ENCODE measurements at places on chromosomes 3 and 15. TPM values are rescaled to one million over a fixed set of nuclear protein-coding genes. Genes with fewer than 3 reads are reported as not detected.

TF gene
- total RNA-seq: 40.6 TPM

THBS1 gene
- total RNA-seq: 1,018 TPM

TIMMDC1 gene
- total RNA-seq: 92.7 TPM

ZNF501 gene
- 7.2 TPM for total RNA-seq

MED12L gene
- 4.8 TPM for total RNA-seq

P4HTM gene
- 40.1 TPM for total RNA-seq

GRIP2 gene
- 2.3 TPM for total RNA-seq

NR1I2 gene
- total RNA-seq: not detected

SLCO2A1 gene
- total RNA-seq: 34.1 TPM

NSUN3 gene
- total RNA-seq: 14.0 TPM

LRRC31 gene
- not detected for total RNA-seq

DNA sequence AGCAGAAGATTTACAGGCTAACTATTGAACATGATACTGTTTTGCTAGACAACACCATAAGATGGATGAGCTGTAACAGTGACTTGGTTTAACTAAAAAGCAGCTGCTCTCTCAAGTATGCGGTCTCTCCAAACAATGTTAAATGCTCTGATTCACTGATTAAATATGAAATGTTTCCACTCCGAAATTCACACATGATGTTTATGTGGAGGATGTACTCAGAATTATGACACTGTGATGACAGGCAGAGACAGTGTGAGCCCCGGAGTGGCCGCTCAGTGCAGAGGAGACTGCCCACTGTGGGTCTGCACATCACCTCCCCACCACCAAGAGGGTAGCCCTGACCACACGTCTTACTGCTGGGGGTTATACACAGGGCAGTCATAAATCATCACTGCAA lies 83.9 kb upstream of the MEX3B start:
- no peak for DNase-seq

GRCh38 chr3:94429517-94429916 lies 366.7 kb downstream of the NSUN3 start:
- no peak for DNase-seq

DNA sequence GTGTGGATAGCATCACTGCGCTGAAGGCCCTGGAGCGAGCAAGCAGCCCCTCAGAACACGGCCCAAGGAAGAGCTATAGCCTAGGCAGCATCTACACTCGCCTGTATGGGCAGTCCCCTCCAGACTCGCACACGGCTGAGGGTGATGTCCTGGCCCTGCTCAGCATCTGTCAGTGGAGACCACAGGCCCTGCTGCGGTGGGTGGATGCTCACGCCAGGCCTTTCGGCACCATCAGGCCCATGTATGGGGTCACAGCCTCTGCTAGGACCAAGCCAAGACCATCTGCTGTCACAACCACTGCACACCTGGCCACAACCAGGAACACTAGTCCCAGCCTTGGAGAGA lies 20.5 kb downstream of the ATRIP start:
- DNase-seq: peak; percentile 40

GRCh38 chr15:98322581-98322980 lies 325.8 kb upstream of the IGF1R start:
- no peak for DNase-seq

GRCh38 chr3:111415018-111415417 lies 127.0 kb upstream of the CD96 start:
- no peak for DNase-seq

DNA sequence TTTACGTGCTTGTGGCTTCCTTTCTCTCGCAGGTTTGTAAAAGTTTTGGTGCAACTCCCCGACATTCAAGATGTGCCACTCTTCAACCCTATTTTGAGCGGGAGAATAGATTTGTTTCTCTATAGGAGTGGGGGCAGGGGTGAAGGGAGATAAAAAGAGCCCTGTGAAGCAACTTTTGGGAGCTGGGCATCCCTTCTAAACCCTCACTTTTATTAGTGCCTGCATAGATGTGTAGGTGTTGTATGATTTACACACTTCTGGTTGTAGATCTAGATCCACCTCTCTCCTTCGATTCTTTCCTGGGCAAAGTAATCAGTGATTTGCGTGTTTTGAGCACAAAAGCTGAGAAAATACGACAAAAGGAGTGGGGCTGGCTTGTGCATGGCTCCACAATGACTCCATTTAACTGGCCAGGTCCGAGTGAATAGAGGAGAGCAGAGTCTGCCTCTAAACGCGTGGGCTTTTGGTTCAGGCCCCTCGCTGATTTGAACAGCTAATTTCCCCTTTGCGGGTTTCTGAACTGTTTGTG lies 17.7 kb downstream of the SOX2 start:
- DNase-seq: no peak

DNA sequence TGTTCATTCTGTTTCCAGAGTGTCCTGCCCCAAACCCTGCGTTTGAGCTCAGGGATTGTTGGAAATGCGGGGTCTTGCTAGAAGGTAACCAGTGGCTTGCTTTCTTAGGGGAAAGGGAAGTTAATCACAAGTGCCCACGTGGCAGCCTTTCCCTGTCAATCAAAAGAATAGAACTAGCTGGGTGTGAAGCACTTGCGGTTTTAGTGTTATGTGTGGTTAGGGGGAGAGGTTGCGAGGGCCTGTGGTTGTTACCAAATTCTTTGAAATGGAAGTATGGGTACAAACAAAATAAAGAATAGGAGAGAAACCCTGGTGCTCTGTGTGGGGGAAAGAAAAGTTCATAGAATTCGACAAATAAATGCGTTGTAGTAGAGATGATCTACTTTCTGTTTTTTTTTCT lies 67.6 kb downstream of the FNDC3B start:
- no peak for DNase-seq

DNA sequence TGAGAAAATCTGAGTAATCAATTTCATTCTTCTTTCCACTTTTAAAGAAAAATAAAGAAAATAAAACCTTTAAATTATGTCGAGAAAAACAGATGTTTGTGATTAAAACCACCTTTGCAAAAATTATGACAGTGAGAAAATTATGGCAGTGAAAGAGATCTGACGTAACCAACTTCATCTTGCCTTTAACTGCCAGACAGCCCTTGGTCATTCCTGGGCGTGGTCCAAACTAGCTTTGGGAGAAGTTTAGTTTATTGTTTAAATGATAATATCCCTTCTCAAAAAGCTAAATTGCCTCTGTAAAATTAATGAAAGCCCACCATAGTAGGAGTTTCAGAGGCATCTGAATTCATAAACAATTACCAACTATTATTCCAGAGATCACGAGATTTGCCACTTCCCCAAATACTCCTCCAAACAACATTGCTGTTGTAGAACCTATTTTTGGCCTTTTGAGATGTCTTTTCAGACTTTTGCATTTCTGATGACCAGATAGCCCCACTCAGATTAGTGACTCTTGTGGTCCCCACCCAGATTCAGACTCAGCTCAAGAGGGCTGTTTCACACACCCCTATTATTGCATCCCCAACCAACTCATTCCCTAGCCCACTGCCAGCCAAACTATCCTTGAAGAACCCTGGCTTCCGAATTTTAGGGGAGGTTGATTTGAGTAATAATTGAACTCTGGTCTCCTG lies 664.4 kb upstream of the CBLB start:
- no peak for DNase-seq

- DNase-seq: no peak
Observed at GRCh38 chr3:158801201-158801600, 653 bp upstream of the MFSD1 start.

GRCh38 chr3:185172086-185173049 lies 19.5 kb upstream of the C3orf70 start:
- no peak for DNase-seq

- no peak for DNase-seq
Observed at GRCh38 chr3:57972531-57973111, 35.6 kb upstream of the FLNB start.

GRCh38 chr15:85702321-85703101 lies 92.2 kb downstream of the KLHL25 start:
- DNase-seq: no peak

DNA sequence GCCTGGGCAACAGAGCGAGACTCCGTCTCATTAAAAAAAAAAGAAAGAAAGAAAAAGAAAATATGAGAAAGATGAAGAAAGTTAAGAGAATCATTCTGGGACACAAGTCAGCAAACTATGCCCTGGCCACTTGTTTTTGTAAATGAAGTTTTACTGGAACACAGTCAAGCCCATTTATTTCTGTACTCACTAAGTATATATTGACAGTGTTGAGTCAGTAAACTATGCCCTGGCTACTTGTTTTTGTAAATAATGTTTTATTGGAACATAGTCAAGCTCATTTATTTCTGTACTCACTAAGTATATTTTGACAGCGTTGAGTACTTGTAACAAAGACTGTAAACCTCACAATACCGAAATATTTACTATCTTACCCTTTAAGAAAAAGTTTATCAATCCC lies 42.2 kb upstream of the SIN3A start:
- DNase-seq: no peak

DNA sequence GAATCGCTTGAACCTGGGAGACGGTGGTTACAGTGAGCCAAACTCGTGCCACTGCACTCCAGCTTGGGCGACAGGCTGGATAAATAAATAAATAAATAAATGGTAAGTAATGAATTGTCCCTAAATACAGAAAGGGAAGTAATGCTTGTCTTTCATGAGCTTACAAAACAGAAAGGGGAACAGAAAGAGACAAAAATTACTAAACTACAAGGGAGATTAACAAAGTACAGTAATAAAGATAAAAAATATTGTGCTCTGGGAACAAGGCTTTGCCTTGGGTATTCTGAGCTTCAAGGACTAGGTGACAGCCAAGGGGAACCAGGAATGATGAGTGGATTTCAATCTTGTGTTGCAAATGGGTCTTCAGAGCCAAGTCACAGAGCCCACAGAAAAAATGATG lies 9.2 kb upstream of the HLTF start:
- DNase-seq: no peak

DNA sequence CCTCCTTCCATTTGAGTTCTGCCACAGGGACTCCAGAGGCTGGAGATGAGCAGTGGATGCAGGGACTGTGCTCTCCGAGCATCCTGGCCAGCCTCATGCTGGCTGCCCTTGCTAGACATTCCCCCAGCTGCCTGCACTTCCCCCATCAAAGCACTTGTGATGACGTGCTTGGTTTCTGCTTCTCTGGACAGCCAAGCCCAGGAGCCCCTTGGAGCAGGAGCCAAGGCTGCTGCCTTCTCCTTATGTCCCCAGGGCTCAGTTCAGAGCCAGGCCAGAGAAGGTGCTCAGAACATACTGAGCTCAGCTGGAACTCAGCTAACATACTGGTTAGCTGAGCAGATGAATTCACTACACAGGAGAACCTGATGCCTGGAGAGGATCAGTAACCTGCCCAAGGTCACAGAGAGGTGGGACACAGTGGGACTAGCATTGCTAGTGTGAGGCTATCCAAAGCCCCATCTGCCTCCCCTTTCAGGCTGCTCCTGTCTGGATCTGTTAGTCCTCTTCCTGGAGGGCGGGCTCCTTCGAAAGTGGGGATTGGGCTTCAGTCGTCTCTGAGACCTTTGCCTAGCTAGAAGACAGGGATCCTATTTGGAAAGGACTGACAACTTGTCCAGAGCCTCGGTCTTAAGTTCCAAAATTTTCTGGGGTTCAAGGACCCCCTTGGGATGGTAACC lies 4.3 kb downstream of the PCBP4 start:
- no peak for DNase-seq

GRCh38 chr3:101861212-101861788 lies 12.0 kb downstream of the NFKBIZ start:
- no peak for DNase-seq

DNA sequence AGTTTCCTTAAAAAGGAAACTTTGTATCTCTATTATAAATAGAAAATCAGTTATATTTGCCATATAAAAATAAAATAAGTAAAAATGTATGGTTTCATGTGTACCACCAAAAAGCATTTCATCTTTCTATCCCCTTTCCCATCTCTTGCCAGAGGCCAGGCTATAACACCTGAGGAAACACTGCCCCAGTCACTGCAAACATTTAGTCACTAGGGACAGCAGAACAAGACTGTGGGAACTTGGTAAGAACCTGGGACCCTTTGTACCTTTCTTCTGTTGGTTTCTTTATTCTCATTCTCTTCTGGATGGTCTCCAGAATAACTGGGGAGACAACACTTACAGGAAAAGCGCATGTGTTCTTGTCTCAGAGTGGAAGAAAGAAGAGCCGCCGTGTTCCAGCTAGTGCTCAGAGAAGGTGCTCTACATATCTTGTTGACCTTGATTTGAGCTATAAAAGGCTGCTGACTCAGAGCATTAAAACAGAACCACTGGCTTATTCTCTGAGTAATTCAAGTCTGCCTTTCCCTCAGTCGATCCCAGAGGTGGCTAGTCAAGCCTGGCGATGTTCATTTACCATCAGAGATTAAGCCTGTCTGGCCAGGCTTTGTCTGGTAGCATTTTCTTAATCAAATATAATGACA lies 361.6 kb downstream of the RBMS3 start:
- no peak for DNase-seq

DNA sequence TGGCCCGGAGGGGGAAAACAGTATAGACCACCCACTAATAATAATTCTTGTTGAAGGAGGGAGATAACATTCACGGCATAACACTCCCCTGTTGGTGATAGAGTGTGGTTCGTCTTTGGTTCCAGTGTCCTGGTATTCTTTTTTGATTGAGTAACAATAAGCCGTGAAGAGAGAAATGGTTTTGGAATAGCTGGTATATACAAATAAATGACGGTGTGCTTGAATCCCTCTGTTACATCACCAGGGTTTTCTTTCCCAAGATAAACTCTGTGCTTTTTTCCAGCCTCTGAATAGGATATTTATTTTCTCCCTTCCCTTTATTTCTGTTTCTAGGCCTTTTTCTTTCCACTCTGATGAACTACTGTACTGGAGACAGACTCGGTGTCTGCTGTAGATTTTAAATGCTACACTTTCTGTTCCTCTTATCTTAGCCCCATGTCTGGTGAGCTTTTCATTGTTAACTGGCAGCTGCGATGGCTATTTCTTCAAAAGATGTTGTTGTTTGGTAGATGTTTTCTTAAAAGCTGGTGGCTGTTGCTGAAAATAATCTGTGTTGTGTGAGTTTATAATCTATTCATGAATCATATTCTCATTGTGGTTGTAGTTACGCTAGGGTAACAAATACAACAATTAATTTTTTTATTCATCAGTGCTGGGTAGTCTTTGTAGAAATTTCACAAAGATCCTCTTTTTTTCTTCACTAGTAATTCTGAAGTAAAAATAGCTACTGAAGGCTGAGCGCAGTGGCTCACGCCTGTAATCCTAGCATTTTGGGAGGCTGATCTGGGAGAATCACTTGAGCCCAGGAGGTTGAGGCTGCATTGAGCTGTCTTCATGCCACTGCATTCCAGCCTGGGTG lies 15.5 kb upstream of the SCAANT1 start:
- no peak for DNase-seq
